ENCODE measurements at places on chromosomes 16 and 17.

GRCh38 chr17:34858591-34859565 lies 102.4 kb downstream of the CCT6B start:
- DNase-seq: no peak

DNA sequence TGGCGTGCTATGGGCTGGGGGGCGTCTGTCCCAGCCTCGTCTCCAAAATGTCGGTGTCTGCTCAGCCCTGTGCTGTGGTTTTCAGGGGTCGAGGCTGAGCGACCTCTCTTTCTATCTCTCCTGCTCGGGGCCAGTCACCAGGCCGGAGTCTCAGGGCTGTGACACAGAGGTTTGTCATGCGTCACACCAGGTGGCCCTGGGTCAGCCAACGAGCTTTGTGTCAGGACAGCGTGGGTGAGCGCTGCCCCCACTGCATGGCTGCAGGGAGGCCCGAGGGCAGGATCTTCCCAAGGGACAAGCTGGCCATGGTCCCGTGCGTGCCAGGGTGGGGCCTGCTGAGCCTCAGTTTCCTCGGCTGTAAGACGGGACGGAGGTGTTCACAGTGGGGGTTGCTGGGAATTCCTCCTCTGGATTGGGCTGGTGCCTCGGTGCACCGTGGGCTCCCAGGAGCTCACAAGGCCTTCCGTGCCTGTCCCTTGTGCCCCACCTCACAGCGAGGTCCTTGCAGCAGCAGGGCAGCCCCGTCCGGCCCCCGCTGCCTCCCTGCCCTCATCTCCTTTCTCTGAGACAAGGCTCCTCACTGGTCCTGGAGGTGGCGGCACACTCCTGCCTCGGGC lies 50.5 kb downstream of the CBFA2T3 start:
- no peak for DNase-seq

- DNase-seq: no peak
These were observed at the start of gene ZDHHC7 for GRCh38 chr16:85010931-85011845. ZDHHC7 (minus strand) TSS chr16:85011535; CDS start chr16:84990618, 20,917 bp downstream.

DNA sequence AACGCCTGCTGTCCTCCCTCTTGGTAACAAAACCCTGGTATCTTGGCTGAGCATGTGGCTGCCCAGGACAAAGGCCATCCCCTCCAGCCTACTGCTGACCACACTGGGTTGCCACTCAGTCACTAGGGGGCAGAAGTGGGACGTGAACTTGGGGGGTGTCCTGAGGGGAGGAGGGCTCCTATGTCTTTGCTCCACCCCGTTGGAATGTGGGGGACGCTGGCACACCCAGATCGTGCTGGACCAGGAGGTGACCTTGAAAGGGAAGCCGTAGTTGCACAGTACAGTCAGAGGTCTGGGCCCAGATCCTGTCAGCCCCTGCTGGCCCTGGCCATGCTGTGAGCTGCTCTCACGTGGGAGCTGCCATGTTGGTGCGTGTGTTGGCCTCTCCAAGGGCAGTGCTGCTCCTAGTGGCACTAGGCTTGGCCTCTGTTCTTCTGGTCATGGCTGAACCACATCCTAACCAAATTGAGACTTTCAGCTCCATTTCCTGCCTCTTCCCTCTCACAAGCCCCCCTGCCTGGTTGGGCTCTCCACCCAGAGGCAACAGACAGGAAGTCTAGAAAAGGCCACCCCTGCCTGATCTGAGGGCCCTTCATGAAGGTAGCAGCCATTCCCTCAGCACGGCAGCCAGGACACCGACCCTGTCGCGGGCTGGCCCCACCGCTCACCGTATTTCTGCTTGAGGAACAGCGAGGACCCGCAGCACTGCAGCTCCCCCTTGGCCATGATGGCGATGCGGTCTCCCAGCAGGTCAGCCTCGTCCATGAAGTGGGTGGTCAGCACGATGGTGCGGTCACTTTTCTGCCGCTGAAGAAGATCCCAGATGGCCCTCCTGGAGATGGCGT lies 29.0 kb upstream of the RNPS1 start:
- peak; percentile 1 for DNase-seq

DNA sequence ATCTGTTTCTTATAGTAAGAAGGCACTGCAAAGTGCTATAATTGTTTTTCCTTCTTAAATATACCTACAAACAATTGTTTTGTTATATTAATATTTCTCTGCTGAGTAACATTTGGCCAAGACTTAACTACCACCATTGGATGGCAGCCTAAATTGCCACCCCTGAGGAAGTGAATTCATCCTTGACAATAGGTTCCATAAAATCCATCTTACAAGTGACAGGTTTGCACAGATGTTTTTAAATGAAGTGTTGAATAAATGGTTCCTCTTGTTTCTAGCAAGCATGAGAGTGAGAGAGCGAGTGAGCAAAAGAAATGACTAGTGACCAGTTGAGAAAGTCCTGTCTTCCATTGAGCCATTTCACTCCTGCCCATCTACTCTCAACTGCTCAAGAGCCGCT lies 8.3 kb upstream of the MPHOSPH6 start:
- DNase-seq: no peak

GRCh38 chr17:7217113-7217987 lies 2.3 kb downstream of the DLG4 start:
- DNase-seq: no peak

DNA sequence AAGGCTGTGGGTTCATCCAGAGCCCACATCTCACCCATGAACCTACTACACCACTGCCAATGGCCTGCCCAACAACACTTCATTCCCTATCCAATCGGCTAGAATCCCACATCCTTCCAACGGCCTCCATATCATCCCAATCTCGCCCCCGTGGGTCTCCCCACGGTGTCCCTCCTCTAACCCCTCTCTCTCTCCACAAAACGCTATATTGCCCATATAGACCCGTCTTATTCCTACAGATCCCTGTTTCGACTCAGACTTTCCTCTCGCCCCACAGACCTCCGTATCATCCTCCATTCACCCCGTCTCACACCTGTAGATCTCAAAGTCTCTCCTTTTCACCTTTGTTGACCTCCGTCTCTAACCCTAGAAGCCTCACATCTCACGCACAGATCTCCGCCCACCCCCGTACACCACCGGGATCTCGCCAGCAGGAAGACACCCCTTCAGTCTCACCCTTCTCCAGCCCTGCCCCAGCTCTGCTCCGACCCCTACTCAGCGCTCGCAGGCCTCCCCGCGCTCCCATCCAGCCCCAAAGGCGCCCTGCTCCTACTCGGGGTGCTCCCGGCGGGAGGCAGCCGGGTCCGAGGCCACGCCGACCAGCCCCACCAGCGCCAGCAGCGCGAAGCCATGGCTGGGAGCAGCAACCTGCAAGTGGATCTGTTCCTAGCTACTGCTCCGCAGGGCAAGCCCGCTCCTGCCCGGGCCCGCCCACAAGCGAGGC lies at the start of gene FDXR:
TSS of gene FDXR (minus strand) at position 682 of the 724 bp plus-strand sequence. CDS start at position 632, 50 bp downstream.
- no peak for DNase-seq

DNA sequence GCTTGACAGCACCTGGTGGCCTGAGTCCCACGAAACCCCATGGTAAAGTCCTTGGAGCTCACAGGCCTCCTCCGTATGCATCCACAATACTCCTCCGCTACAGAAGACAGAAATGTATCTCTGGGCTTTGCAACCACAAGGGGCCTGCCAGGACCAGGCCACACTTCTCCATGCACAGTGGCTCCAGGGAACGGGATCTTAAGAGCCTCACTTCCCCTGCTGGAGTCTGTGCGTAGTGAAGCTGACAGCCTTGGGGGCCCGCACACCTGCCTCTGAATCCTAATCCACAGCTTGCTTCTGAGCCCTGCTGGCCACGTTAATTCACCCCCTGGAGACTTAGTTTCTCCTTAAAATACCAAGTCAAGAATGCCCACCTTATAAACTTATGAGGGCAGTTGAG lies 125.7 kb downstream of the COPRS start:
- DNase-seq: no peak

- DNase-seq: no peak
These were observed 1.1 kb upstream of the NDUFAB1 start for GRCh38 chr16:23597003-23597756.

DNA sequence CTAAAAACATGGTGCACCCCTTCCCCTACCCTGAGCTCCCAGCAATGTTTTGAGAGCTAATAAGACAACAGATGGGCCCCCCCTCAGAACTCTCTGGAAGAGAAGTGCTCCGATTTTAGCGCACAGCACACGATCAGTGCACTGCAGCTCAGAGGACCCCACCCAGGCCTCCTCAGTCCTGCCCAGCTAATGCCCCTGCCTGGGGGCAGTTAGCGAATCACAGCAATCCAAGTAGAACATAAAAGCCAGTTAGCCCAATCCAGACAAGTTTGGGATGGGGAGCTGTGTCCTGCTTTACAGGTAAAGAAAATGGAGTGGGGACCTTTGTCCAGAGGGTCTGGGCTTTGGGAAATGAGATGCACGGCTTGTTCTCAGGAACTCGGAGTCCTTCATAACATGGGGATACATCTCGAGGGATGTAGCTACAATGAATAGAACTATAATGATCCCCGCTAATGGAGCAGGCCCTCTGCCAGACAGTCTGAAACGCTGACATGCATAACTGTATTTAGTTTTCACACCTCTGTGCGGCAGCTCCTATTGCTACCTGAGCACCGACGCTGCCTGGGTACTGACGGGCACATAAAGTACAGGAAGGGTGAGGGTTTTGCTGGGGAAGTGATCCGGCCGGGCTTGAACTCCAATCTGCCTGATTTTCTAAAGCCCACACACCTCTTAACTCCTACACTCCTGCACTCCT lies 29.7 kb upstream of the CDC42EP4 start:
- no peak for DNase-seq

DNA sequence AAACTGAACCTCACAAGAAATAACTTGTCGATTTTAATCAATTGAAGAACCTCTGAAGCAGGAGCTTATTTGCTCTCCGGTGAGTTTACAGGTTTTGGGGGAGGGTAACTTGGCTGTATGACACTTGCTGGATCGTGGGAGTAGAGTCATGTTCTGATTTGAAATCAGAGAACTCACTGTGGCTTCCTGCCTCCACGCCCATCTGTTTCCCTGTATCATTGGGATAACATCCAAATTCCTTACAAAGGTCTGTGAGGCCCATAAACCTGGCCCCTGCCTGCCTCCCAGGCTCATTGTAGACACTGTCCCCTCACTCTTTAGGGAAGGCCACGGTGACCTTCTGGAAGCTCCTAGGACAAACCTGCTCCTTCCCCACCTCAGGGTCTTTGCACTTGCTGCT lies 48.3 kb downstream of the C17orf67 start:
- no peak for DNase-seq

- DNase-seq: no peak
These were observed 11.3 kb downstream of the TAF1C start for GRCh38 chr16:84175350-84176081.

- DNase-seq: no peak
These were observed 17.4 kb upstream of the CMIP start for GRCh38 chr16:81427219-81427618.

GRCh38 chr16:17404941-17405689 lies 65.6 kb downstream of the XYLT1 start:
- peak; percentile 63 for DNase-seq

- DNase-seq: peak; percentile 82
These were observed 13.6 kb upstream of the EEF2K start for GRCh38 chr16:22192261-22193062.

DNA sequence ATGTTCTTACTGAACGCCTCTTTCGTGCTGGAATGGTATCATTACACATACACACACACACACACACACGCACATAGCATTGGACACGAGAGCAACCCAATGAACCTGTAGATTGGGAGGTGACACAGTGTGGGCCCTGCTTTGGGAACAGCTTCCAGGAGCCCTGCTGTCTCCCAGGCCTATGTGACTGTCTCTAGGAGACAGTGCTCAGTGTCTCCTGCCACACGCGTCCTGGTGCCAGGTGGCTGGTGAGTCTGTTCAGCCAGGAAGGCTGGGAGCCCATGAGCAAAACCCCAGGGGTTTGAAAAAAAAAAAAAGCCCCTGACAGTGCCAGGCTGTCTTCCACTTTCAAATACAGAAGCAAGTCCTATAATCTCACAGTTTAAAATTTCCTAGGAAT lies 2.4 kb upstream of the SPOP start:
- no peak for DNase-seq

DNA sequence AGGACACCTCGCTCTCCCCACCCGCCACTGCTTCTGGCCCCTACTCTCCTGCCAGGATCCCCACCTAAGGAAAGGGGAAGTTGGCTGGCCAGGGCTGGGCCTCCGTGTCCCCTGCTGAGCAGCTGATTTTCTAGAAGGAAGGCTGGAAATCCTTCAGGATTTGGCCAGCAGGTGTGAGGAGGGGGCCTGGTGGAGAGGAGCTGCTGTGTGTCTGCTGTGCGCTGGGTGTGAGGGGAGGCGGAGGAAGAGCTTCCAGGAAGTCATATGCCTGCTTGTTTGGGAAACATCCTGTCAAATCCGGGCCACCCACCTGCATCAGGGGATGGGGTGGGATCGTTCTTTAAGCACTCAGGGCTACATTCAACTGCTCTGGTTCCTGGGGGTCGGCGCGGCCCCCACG lies 28.6 kb downstream of the TPSG1 start:
- no peak for DNase-seq

DNA sequence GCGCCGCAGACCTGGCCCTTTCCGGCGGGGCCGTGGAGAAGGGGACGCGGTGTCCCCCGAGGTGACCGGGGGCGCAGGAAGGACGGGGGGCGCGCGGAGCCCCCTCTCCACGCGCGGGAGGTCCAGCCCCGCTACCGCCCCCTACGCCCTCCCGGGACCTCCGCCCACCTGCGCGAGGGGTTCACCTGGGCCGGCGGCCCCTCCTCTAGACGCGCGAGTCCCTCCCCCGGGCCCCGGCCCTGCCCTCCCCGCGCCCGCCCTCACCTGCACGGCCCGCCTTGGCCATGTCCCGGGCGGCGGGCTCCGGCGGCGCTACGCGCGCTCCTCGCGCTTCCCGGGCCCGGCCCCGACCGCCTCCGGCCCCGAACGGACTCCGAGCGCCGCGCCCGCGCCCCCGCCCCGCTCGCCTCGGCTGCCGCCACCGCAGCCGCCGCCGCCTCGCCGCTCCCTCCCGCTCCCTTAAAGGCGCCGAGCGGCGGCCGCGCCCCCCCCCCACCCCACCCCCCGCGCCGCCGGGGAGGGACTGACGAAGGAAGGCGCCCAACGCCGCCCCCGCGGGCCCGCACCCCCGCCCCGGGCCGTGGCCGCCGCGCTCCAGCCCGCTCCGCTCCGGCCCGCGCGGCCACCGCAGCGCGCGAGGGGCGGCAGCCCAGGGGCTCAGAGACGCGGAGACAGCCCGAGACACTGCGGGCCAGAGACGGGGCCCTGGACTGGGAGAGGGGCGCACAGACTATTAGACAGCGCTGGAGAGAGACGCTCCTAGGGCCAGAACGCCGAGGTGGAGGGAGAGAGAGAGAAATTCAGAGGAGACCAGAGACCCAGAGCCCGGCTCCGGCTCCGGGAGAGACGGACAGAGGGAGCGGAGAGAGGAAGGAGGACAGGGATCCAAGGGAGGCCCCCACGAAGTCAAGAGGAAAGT lies at the start of gene PITPNM3:
TSS of gene PITPNM3 (minus strand) at position 435 of the 919 bp plus-strand sequence. CDS start at position 286, 149 bp downstream.
- DNase-seq: no peak

All from skeletal muscle cell (primary cell).